Left ventricle myocardium superior (tissue), 1 donor: ENCODE measurements at places on chromosomes 6 and 20.
A peak's percentile ranks its signal among the peaks of the same experiment; 100 is the strongest.

DNA sequence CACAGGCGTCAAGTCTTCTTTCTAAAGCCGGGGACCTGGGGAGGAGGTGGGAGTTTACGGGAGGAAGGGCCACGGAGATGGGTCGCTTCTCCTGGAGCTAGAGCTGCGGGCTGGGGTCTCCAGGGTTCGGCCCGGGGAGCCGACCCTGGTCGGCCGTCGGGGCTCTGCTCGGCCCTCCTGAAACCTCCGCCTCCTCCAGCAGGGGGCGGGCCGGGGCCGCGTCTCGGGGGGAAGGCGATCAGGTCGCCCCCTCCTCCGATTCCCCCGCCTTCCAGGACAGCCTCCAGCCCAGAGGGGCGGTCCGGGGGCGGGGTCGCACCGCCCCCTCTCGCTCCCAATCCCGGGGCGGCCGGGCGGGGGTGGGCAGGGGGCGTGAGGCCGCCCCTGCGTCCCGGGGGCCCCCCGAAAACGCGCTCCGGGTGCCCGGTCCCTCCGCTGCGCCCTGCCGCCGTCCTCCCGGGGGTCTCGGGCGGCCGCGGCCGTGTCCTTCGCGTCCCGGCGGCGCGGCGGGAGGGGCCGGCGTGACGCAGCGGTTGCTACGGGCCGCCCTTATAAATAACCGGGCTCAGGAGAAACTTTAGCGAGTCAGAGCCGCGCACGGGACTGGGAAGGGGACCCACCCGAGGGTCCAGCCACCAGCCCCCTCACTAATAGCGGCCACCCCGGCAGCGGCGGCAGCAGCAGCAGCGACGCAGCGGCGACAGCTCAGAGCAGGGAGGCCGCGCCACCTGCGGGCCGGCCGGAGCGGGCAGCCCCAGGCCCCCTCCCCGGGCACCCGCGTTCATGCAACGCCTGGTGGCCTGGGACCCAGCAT is at the start of gene CEBPB:
TSS of gene CEBPB (plus strand) at position 580 of the 814 bp plus-strand sequence. CDS start at position 784, 204 bp downstream.
- peak; percentile 94 for DNase-seq

DNA sequence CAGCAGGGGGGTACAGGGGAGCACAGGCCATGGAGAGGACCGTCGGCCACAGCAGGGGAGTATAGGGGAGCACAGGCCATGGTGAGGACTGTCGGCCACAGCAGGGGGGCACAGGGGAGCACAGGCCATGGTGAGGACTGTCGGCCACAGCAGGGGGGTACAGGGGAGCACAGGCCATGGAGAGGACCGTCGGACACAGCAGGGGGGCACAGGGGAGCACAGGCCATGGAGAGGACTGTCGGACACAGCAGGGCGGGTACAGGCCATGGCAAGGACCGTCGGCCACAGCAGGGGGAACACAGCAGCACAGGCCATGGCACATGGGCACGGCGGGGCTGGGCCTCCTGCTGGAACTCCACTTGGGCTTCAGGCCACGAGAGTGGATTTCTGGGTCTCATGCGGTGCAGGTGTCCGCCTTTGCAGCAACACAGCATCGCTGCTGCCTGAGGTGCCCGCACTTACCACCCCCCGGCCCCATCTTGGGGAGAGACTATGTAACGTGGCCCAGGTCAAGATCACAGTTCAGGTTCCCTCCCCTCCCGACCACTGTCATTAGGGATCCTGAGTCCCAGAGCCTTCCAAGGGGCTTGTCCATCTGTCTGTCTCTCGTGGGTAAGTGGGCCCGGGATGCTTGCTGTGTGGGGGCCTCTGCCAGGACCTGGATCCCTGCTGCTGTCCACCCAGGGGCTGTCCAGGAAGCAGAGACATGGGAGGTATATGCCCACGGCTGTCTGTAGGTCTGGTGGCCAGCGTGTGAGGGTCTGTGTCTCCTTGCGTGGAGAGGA is 2.5 kb downstream of the NPBWR2 start:
- peak; percentile 14 for DNase-seq

DNA sequence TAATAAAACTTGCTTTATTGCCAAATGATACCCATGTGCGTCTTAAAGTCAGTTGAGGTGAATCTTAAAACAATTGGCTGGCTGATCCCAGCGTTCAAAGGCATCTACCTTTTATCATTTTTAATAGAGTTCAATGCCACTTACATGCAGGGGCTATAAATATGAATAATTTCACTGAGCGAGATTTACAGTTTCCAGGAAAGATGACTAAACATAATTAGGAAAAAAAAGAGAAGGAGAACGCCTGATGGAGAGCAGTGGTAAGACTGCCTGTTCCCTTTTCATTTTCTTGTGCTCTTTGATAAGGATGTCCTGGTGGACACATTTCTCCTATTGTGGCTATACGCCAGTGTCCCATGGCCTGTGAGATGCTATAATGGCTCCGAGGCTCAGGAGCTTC is 139.9 kb upstream of the SLC22A23 start:
- DNase-seq = no peak

DNA sequence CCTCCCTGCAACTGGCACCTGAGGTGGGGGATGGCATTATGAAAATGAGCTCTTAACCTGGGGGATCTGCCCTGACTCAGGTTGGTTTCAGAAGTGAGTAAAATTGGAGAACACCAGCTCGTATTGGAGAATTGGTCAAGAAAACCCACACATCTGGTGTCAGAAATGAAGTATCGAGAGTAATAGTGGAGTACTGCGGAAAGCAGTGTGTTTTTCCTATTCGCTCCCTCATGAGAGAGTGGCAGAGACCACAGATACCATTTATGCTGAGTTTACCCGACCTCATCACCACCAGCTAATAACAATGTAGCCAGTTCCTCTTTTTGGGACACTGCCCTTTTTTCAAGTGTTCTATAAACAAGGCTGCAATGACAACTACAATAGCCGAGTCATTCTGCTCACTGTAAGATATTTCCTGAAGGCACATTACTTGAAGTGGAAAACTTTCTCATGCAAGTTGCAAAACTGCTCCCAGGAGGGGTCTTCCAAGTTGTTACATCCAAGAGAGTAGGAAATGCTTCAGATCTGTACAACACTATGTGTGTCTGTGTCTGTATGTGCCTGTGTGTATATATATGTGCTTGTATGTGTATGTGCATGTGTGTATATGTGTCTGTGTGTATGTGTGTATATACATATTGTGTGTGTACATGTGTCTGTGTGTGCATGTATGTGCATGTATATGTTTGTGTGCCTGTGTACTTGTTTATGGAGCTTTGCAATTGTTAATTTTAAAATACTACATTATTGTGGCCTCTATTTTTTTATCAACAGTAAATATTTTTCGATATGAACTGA is 106.0 kb upstream of the CST7 start:
- DNase-seq = no peak

GRCh38 chr6:158496700-158497099 is 63.2 kb upstream of the TMEM181 start:
- no peak for DNase-seq

DNA sequence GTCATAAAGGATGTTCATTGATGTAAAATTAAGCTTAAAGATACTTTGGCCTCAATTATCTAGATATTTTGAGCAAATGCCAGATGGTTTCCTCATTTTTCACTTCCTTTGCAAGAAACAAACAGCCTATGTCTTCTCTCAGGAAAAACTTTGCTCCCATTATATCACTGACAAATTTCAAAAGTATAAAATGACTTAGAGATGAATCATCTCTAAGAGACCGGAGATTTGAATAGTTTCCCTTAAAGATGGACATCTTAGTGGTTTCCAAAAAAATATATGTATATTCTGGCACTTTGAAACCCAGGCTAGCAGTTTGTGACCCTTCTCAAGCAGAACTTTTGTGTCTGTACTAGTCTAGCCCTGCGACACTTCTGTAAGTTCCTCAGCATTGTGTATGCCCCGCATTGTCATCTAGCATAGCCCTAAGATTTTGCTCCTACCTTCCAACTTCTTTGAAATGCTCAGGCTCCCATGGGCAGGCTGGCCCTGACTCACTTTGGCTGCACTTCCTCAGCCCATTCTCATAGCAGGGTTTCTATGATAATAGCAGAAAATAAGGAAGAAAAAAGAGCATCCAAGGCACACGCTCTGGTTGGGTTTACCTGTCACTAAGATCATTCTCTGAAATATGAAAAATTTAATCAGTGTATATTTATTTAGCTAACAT is 25.7 kb upstream of the POU3F2 start:
- no peak for DNase-seq

GRCh38 chr6:44781912-44782597 is 394.5 kb downstream of the CDC5L start:
- no peak for DNase-seq

- DNase-seq = no peak
These were observed 22.4 kb downstream of the ZNF311 start for GRCh38 chr6:28982476-28983266.

DNA sequence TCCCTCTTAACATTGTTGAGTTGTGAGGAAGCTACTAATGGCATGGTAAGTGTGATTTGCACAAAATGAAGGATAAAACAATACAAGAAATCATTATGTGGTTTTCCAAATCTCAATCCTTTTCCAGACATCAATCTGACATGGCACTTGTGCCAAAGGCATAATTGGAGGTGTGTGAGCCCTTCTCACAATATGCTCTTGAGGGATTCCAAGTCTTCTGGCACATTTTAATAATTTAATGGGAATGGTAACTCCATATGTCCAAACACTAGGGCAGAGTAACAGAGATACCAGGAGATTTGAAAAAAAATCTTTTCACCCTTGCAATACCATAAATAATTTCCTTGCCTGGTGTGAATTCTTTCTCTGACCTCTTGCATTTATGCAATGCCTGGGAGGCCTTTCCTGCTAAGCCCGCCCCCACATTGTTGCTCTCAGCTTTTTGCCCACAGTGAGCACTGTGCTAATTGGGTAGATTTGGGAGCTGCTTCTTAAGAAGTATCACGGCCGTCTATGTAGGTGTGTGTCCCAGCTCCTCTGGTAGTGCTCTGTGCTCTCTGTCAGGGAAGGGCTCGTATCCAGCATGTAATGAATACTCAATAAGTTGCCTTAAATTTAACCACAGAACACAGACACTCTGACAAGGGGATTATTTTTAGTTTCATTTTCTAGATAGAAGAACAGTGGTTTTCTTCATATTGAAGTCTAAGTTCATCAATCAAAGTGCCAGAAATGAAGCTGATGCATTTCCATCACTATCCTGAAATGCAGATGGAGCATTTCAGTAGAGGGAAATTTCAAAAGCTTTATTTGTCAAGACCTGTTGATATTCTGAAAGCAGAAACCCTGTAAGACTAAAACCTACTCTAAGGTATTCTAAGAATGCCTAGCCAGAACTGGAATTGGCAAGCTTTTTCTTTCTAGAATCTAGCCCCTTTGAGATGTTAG is 54.4 kb upstream of the CEP85L start:
- no peak for DNase-seq

GRCh38 chr20:33781133-33781532 is 30.0 kb upstream of the CHMP4B start:
- no peak for DNase-seq

GRCh38 chr6:133906050-133906449 is 17.1 kb downstream of the TCF21 start:
- no peak for DNase-seq

DNA sequence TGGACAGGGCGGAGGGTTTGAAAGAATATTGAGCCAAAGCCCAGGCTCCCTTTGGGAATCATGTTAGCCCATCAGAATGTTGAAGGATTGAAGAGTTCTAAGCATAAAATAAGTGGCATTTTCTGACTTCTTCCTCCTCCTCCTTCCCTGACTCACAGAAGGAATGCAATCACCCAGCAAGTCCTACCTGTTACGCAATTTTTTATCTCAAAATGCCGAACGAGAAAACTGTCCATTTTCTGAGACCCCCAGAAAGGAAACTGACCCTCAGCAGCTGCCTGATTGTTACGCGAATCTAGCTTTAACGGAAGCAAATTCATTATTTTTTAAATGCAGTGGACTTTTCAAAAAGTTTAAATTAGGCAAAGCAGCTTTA is 4.7 kb upstream of the DNAJC5 start:
- no peak for DNase-seq

GRCh38 chr6:14706378-14706929 is 539.4 kb upstream of the JARID2 start:
- peak; percentile 64 for DNase-seq

DNA sequence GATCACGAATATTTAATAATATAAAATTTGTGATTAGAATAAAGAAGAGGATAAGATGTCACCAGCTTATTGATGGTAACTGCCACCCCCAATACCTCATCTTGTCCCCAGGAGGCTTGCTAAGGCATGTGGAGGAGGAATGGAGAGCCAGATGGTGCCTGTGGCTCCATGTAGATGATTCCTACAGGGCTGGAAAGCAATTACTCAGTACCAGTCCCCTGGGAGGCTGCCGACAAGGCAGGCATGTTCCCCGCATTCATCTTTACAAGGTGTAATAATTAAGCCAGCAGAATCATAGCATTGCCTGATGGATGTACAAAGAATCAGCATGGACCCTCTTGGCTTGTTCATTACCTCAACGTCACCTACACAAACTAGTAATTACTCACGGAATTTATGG is 155.3 kb downstream of the PLCB1 start:
- DNase-seq = no peak

DNA sequence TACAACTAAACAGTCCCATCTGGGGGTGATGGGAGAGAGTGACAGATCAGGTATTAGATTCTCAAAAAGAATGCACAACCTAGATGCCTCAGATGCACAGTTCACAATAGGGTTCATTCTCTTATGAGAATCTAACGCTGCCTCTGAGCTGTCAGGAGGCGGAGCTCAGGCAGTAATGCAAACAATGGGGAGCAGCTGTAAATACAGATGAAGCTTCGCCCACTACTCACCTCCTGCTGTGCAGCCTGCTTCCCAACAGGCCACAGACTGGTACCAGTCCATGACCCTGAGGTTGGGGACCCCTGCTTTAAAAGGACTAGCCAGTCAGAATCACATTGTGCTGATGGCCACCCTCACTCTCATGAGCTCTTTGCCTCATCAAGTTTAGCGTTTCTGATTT is 247.0 kb upstream of the KCNQ5 start:
- no peak for DNase-seq

- DNase-seq = peak; percentile 39
These were observed 228.6 kb upstream of the JARID2 start for GRCh38 chr6:15017261-15017660.

DNA sequence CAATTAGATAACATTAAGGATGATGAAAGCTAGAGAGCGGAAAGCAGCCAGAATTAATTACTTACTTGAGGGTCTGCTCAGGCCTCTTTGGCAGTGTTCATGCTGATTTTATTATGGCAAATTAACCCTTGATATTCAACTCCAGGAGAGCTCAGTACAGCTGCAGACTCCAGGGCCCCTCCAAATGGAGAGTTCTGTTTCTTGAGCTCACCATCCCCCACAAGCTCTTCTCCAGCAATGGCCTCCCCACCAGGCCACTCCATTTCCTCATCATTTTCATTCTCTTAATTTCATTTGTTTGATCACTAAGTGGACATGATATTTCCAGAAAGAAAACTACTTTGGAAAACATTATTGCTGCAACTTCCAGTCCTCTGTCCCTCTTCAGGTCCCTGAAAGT is 513.3 kb upstream of the NOX3 start:
- DNase-seq = no peak
